ENCODE measurements at places on chromosomes 1 and 21.
A peak's percentile ranks its signal among the peaks of the same experiment; 100 is the strongest.

GRCh38 chr1:22616571-22616970, 19.9 kb upstream of the C1QA start:
- DNase-seq = no peak

- DNase-seq = no peak
Observed at GRCh38 chr1:29901624-29902325, 665.5 kb downstream of the PTPRU start.

DNA sequence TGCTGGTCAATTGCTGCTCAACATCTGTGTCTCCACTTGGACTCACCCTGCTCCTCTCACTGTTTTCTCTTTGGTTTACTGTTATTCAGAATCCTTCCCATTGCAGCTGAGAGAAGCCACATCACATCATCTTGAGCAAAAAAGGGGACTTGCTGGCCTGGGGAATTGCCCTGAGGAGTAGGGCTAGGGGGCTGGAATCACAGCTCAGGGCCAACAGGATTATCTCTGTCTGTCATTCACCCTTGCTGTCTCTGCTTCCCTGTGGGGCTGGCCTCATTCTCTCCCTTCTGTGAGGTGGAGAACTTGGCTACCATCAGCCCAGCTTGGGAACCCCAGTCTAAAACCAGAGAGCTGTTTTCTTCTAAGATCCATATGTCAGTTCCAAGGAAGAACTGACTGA, 140.7 kb upstream of the WNT4 start:
- DNase-seq = no peak

- DNase-seq = no peak
Observed at GRCh38 chr1:116674751-116675150, 7.2 kb upstream of the IGSF3 start.

- no peak for DNase-seq
Observed at GRCh38 chr1:225888289-225888897, 553 bp downstream of the LEFTY1 start.

- DNase-seq = no peak
Observed at GRCh38 chr1:23434260-23434775, 9.8 kb upstream of the TCEA3 start.

- DNase-seq = no peak
Observed at GRCh38 chr1:210445485-210445884, 116.8 kb downstream of the HHAT start.

DNA sequence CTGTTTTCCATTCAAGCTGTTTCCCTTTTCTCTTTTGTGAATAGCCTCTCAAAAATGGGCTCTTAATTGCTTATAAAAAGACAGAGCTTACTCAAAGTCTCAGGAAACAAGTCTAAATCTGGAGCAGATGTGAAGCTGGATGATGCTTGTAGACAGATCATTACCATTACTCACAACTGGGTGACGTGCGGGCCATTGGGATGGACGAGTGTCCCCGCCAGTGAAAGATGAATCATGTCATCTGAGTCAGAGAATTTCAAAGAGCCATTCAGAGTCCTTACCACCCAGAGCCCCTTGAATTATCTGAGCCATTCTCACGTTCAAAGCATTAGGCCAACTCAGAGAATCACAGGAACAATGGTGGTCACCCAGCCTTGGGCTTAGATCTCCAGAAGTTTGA, 134.6 kb downstream of the HUNK start:
- no peak for DNase-seq

- DNase-seq = no peak
Observed at GRCh38 chr1:112995890-112996289, 39.9 kb upstream of the SLC16A1 start.

DNA sequence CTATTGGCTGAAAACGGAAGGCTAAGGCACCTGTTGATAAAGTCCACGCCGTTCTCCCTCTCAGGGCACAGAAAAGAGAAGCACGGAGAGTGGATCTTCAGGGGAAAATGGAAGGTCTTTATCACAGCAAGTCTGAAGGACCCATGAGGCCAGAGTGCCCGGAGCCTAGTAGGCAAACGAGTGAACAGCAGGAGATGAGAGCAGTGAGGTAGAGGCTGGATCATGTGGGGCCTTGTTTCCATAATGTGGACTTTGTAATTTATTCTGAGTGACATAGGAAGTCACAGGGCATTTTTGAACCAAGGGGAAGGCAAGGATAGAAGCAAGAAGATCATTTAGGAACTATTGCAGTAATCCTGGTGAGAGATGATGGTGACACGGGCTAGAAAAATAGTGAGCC, 287.2 kb upstream of the NRIP1 start:
- DNase-seq = no peak

GRCh38 chr1:15915991-15916390, 59.9 kb downstream of the ZBTB17 start:
- DNase-seq = no peak

DNA sequence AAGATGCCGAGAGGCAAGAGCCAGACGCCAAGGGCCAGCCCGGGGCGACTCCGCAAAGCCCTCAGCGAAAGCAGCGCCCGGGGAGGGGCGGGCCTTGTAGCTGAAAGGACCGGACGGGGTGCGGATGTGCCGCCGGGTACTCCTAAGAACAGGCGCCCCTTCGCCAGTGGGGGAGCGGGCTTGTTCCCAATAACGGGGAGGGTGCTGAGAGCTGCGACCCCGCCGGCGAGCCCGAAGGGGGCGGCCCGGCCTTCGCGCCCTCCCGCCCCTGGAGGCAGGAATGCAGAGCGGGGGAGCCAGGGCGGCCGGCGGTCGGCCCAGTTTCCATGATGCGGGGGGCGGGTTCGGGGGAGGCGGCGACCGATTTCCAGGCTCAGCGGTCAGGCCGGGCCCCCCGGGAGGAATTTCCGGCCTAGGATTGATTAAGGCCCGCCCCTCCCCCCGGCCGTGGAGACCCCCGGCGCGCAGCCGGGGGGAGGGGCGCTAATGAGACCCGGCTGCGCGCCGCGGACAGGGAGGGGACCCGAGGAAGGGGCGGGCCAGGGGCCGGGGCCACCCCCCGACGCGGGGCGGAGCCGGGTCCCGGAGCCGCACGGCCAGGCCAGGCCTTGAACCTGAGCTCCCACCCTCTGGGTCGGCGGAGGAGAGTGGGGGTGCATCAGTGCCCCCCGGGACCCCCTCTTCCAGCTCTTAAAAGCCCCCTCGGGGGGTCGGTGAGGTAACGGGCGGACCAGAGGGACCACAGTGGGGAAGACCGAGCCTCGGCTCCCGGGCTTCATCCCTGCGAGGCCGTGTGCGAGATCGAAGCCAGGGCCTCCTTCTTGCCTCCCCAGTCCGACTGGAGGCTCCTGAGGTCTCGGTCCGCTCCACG, 898 bp upstream of the TMEM200B start:
- no peak for DNase-seq

GRCh38 chr1:184461321-184461720, 74.5 kb downstream of the C1orf21 start:
- no peak for DNase-seq

DNA sequence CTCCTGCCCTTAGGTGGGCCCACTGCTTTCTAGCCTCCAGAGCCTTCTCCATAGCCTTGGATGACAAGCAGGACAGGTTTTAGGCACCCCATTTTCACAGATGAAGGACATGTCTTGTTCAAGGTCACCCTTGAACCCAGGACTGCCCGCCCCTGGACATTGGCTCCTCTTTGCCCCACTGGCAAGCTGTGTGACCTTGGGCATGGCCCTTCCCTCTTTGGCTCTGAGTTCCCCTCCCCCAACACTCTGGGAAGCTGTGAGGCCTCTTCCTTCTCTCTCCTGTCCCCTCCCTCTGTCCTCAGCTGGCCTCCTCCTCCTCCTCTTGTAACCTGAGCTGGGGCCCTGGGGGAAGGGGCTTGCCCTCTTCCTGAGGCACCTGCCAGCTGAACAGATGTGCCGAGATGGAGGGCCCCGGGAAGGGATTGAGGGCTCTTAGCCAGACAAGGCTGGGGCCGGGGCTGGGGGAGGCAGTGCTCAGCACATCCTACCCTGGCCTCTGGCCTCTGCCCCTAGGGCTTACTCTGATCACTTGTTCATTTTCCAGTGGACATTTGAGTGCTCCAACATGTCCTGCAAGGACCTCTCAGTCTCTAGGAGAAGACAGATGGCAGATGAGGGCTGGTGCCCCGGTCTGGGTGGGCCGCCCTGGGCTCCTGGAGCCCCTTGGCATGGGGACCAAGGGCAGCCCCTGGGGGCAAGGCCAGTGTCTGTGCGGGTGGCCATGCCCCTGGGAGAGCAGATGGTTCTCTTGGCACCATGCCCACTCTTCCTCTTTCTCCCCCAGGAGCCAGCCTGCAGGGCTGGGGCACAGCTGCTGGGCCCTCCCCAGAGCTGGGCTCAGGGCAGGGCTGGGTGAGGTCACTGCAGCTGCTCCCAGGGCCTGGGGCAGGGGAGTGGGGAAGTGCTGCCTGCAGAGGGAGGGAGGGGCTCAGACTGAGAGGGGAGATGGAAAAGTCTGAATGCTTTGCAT, 10.7 kb downstream of the FOXO6 start:
- no peak for DNase-seq

DNA sequence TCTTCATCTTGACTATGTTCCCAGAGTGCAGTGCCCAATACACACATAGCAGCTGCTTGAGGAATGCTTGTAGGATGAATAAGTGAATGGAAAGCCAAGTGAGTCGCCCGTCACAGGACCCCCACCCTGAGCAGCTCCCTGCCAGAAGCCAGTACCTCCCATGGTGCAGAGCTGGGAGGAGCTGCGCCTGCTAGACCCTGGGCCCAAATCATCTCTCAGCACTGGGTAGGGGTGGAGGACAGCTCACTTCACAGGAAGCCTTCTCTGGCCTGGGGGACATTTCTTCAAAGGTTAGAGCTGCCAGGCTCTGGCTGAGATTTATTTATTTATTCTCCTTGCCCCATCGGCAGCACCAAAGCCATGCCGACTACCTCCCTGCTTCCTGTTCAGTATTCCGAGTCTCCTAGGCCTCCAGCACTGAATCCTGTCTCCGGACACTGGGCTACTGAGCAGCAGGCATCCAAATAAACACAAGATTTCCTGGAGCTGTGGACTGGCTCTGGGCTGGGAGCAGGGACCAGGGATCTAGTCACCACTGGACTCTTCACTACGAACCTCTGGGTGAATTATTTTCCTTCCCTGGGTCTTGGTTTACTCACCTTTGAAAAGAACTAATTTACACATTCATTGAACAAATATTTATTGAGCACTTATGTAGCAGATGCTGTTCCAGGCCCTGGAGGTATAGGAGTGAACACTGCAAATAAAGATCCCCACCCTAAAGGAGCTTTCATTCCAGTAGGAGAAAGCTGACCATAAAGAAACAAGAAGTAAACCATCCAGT, 187.7 kb downstream of the TRABD2B start:
- DNase-seq = no peak

DNA sequence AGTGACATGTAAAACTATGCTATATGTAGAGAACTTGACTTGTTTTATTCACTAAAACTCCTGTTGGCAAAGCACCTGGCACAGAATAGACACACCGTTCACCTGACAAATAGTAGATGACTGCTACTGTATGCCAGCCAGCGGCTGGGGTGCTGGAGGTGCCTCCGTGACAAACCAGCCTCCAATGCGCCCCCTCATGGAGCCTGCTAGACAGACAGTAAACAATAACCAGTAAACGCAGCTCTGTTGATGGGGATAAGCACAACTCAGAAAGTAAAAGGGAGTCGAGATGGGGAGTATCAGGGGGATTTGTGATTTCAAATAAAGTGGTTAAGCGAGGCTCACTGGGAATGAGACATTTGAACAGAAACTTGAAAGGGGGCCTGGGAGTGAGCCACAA, 107.2 kb downstream of the PRDM2 start:
- no peak for DNase-seq

- DNase-seq = no peak
Observed at GRCh38 chr1:160219062-160219929, 14.1 kb downstream of the PEA15 start.

- DNase-seq = no peak
Observed at GRCh38 chr1:67838180-67838910, 5.1 kb upstream of the GNG12 start.

DNA sequence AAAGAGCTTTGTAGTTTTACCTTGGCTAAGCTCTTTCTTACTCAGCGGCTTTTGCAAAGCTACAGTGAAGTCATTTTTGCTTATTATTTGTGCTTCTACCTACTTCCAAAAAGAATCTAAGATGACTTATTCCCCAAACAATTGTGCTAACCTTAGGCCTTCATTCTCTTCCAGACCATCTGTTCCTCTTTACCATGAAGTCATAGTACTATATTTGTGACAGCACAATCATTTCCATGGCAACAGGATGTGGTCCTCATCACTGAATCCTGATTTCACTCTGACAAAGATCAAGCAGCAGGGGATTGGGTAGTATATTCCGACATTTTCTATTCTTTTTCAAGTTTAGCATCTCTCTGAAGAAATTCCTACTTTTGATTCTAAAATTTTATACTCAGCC, 24.8 kb upstream of the NMNAT2 start:
- DNase-seq = no peak

- DNase-seq = no peak
Observed at GRCh38 chr1:33097762-33098161, 16.8 kb downstream of the AZIN2 start.

DNA sequence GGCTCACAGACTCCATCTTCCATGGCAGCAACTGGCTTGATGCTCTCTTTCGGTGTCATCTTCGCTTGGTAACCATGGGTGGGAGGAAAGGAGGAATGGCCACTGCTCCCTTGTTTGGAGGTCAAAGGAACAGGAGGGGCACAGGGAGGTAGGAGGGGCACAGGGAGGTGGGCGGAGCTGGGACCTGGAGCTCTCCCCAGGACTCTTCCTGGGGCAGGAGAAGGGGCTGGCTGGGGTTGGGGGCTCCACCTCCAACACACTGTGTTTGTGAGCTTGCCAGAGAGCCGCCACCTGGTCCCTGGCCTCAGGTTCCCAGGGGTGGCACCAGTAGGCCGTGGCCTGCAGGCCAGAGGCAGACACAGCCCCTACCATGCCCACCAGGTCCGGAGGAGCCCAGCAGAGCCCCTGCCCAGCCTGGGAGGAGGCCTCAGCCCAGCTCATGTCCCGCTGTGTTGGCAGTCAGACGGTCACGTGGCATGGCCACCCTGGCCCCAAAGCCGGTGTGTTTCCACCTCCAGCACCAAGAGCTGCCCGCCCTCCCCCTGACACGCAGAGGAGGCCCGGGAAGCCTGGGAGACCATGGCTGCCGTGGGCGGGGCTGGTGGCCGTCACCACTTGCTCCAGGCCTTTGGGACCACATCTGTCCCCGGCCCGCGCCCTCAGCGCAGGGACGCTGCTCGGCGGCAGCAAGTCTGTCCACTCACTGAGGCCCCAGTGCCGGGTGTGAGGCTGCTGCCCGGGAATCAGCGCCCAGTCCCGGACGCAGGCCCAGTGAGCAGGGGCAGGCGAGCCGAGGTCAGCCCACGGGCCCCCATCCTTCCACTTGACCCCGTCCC, 73.9 kb downstream of the MORN1 start:
- DNase-seq = no peak

GRCh38 chr1:206736878-206737728, 33.5 kb upstream of the IL19 start:
- DNase-seq = peak; percentile 40

- DNase-seq = no peak
Observed at GRCh38 chr1:17340358-17340757, 31.6 kb upstream of the PADI6 start.

GRCh38 chr1:48793863-48794262, 17.2 kb upstream of the BEND5 start:
- no peak for DNase-seq
